ENCODE measurements at places on chromosomes 7 and 10. TPM values are rescaled to one million over a fixed set of nuclear protein-coding genes. Genes with fewer than 3 reads are reported as not detected.

The ZNF736 gene
- total RNA-seq: 27.2 TPM

DNA sequence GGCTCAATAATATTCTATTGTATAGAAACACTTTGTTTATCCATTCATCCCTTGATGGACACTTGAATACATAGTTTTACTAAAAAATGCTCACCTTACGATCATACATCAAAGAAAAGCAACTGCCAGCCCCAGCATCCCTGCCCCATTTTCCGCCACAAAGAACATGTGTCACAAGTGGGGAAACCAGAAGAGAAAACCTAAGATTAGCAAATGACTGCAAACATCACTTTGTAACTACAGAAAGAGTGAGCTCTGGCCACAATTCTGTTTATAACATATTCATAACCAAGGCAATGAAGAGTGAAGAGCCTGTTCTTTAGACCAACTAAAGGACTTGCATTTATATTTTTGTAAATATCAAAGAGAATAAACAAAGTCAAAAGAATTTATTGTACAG is 89.8 kb downstream of the DOCK4 start:
- H3K27me3 ChIP-seq: no peaks in the 10 kb centered on the region
- no peaks in the 10 kb centered on the region for H3K36me3 ChIP-seq
- no peak overlapping the region for H3K4me3 ChIP-seq

The SFMBT2 gene
- 26.4 TPM for total RNA-seq

DNA sequence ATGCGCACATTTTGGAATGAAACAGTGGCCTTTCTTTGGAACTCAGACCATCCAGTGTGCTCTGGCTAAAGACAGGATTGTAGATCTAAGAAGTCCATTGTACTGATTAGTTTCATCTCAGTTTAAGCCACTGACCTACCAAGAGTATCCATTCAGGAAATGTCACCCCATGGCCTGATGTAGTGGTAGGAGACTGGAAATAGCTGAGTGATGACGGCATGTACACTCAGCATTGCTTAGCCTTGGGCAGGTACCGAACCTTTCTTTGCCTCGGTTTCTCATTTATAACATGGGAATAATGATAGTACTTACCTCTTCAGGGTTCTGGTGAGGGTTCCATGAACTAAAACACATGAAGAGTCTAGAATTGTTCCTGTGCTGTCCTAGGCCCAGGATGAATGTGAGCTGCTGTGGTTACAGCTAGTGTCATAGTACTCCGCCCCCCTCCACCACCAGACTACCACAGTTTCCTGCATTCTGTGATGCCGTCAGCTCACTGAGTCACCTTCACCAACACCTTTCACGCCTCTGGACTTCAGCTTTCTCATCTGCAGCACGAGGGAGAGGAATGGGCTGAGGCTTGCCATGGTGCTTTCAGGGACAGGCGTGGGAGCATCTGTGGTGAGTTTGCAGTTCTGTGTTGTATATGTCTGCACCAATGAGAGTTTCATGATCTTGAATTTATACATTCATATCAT is 484.0 kb upstream of the GALNT17 start:
- DNase-seq: peak; percentile 48
- no peaks in the 10 kb centered on the region for H3K4me1 ChIP-seq
- no peaks in the 10 kb centered on the region for H3K36me3 ChIP-seq
- no peaks in the 10 kb centered on the region for H3K27me3 ChIP-seq
- no peak overlapping the region for H3K4me3 ChIP-seq
- no peak overlapping the region for H3K27ac ChIP-seq

The TMEM236 gene
- 74.4 TPM for total RNA-seq

GRCh38 chr7:47534322-47535034 is 47.4 kb downstream of the TNS3 start:
- H3K27me3 ChIP-seq: no peaks in the 10 kb centered on the region
- DNase-seq: no peak
- no peak overlapping the region for H3K4me3 ChIP-seq
- peaks cover 41% of the 10 kb centered on the region for H3K4me1 ChIP-seq
- no peak overlapping the region for H3K27ac ChIP-seq
- H3K36me3 ChIP-seq: no peaks in the 10 kb centered on the region

DNA sequence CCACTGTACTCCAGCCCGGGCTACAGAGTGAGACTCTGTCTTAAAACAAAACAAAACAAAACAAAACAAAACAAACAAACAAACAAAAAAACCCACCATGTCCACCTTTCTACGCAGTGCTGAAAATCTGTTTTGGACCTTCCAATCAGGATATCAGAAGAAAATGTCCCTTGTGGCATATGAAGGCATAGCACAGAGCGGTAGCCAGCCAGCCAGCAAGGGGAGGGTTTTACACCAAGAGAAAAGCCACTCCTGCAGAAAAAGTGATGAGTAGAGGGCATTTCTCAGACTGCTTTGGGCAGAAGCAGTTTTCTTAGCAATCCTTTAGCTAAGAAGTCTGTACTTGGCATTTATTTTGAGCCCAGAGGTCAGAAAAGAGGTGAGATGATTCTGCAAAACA is 612.2 kb downstream of the TYW1 start:
- no peaks in the 10 kb centered on the region for H3K4me1 ChIP-seq
- H3K4me3 ChIP-seq: no peak overlapping the region
- DNase-seq: no peak
- H3K36me3 ChIP-seq: no peaks in the 10 kb centered on the region
